ENCODE measurements at places on chromosomes 4 and X.
A peak's percentile ranks its signal among the peaks of the same experiment; 100 is the strongest.

DNA sequence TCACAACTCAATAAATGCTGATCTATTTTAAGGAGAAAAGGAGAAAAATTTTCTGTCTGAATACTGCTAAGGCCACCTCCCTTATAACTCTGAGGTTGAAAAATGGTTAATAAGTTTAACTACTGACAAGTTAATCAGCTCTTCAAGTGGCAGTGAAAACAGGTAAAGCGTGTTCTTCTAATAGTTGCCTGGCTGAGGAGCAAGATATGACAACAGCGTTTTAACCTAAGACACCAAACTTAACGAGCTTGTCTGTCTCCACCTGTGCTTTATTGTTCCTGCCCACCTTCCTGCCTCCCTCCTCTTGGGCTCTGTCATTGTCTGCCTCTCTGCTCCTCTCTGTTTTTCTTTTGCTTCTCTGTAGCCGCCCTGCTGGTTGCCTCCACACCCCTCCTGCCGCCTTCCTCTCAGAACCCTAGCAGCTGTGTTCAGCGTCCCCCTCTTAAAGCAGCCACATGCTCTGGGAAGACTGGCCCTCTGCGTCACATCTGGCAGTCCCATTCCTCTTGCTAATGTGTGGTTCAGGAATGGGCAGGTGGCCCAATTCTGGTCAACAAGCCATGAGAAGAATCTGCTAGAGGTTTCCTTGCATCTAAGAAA lies 4.3 kb upstream of the TSPAN5 start:
- DNase-seq, result peak; percentile 25

DNA sequence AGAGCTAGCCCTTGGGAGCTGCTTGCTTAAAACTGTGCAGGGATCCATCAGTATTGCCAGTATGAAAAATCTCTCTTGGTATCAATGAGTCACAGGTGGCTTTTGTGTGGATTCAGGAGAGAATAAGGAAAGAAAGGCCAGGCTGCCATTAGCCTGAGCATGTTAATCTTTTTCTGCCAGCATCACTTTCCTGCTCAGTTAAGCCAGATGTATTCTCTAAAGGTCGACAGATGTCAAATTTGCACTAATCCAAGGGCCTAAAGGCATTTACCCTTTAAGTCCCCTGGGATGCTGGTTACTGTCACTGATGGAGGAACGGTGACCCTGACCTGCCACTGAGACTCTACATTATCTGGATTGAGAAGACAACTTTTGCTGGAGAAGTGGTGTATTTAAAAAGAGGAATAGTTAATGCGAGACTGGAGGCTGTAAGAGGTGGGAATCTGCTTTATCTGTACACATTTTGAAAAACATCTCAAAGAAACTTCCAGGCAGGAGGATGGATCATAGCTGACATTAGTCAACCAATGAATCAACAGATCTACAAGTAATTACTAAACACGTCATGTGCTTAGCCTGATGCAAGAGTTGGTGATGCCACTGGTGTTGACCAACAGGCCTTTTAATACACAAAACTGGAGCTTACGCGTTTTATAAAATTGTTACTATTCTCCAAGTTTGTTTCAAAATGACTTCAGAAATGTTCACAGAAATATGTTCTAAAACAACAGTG lies 241.4 kb upstream of the ANXA3 start:
- no peak for DNase-seq

- no peak for DNase-seq
These were observed 17.4 kb upstream of the USP46 start for GRCh38 chr4:52676536-52676935.

- no peak for DNase-seq
These were observed 115.0 kb upstream of the HS3ST1 start for GRCh38 chr4:11543706-11544105.

GRCh38 chr4:88865466-88865865 lies 167.8 kb upstream of the NAP1L5 start:
- DNase-seq, result no peak

- DNase-seq, result no peak
These were observed 29.8 kb upstream of the ESX1 start for GRCh38 chrX:104284507-104284906.

DNA sequence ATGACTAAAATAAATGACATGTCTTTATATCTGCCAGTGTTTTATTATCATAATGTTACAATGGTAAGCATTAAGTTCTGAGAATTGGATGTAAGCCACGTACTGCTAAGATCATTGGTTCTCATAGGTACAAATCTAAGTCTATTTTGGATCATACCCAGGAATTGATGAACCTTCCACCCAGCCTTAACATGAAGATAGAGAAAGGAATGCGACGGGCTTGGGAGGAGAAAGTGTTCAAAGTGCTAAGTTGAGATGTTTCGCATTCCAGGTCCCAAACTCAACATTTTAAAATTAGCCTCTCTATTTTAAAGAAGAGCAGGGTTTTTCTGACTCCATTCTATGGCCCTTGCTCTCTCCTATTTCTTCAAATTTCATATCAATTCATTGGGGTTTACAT lies 54.9 kb upstream of the FRAS1 start:
- no peak for DNase-seq

DNA sequence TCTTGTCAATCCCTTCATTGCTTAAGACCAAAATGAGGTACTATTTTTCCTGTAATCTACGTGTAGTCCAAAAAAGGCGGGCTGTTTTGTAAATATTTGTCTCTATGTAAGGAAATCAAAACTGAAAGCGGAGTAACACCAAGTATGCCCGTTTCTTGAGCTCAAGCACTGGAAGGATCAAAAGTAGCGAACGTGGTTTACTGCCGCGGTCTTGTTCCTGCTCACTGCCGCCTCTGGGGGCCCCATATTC lies 71.5 kb downstream of the AFF1 start:
- DNase-seq, result no peak

DNA sequence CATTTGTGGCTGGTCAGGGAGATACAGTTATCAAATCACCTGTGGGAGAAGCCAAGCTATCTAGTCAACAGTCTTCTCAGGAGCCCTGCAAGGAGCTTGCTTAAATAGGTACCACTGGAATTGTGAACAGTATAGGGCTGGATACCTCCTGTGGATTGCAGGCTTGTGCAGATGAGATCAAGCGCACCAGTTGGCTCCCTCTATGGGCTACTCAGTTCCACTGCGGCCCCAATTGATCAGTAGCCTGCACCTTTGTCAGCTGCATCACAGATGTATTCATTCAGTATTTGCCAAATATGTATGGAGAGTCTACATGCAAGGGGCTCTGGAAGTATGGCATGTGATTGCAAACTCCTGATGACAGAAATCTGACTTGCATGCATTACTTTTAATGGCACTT lies 28.6 kb downstream of the TEX13A start:
- no peak for DNase-seq

DNA sequence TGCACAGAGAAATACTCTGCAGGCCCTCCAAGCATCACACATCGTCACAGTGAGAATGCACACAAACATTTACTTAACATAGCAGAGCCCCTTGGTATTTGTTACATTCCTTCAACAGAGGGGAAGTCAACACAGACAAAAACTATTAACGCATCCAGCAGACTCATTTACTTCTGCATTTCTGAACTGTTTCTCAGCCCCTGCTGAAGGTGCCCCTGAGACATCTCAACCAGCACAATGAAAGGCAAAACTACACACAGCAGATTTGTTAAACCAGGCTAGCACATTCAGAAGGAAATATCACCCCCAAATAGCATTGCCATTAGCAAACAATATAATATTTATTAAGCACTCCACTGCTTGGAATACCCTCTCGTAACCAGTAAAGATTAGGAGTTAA lies 367.0 kb downstream of the RAB28 start:
- no peak for DNase-seq

DNA sequence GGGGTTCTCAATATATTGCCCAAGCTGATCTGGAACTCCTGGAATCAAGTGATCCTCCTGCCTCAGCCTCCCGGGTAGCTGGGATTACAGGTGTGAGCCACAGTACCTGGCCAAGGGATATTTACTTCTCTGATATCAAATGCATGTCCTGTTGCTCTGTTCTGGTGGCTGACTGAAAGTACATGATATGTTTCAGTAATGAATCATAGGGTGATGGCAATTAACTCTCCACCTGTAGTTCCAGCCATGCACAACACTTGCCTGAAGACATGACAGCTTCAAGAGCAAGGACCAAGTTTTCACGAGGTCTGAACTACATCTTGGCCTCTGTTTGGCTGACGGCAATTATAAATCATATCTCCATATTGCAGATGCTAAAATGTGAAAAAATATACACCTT lies 9.1 kb downstream of the ZCCHC4 start:
- DNase-seq, result no peak

Measured in stimulated activated CD4-positive, alpha-beta T cell treated with anti-CD3 and anti-CD28 coated beads, Interleukin-15, amount 100 ng/mL, for 1 hour (primary cell).